Kidney capillary endothelial cell (primary cell): ENCODE measurements at places on chromosomes 11 and 22.

DNA sequence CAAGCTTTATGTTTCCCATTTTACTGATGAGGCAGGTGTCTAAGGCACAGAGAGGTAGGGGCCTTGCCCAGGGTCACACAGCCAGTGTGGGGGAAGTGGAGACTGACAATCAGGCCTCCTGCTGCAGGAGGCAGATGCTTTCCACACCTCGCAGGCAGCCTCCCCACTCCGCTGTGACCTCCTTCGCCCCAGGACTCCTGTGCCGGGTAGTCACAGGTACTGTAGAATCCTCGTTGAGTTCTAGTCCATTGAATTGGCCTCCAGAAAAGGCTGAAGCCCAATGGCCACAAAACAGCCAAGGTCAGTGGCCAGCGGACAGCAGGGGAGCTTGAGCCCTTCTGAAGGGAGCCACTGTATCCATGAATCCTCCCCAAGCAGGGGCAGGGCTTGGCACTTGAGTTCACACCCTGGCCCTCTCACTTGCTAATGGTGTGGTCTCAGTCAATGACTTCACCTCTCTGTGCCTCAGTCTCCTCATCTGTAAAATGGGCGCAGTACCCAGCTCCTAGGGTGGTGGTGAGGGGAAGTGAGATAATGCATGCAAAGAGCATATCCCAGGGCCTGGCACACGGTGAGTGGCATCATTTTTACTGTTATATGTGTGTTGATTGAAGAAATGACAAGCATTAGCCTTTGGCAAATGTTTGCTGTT lies 1.1 kb upstream of the FXYD2 start:
- DNase-seq: no peak

DNA sequence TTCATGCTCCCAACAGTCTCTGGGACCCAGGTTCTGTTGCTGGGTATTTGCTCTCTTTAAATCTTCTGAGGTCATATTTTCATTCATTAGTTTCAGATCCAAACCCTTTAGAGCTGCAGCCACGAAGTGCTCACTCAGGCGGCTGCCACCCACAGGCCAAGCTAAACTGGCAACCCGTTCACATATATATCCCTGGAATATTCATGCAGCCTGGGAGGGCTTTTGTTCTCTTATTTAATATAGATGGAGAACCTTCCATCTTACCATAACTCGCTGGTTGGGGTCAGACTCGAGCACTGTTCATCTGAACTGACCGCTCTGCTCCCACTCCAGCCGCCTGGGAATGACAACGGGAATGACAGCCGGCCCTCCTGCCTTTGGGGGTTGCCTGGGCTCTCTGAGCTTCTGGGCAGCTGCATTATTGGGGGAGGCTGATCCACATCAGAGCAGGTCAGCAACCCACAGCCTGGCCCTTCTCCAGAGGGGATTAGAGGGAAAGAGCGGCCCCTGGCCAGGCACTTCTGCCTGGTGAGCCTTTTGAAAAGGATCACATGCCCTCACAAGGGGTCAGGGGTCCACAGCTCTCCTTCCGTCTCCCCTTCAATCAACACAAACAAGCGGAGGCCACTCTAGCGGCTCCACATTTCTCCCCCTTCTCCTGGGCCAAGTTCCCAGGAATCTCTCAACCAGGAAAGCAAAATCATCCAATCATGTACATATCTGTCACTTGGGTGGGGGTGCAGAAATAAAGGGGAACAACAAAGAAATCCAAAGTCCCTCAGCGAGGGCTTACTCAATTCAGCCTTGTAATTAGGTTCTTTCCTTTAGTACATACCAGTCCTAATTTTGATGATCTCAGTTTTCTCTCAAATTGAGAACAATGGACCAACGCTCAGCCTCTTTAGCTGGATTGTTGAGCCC lies 11.8 kb downstream of the TMEM184B start:
- DNase-seq: no peak

GRCh38 chr11:25733777-25734176 lies 598.2 kb upstream of the ANO3 start:
- DNase-seq: no peak

DNA sequence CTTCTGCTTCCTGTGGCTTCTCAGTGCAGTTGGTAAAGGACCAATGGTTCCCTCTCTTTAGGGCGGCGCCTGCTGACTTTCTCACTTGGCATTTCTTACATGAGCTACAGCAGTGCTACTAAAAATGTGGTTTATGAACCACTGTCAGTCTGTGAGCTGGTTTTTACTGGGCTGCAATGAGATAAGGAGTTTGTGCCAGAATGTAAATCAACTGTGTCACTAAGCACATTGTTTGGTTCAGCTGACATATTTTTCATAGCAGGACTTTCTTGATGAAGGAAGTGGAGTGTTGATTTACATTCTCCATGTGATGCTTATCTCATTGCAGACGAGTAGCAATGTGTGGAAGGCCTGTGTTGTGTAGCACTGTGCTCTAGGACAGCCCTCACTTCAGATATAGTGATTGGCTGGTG lies 463.3 kb downstream of the SOX6 start:
- no peak for DNase-seq

- no peak for DNase-seq
These were observed 178.0 kb downstream of the DSCAML1 start for GRCh38 chr11:117618982-117619355.
